Activated CD4-positive, alpha-beta T cell treated with anti-CD3 and anti-CD28 coated beads, Interleukin-2, amount 50 U/mL, for 1 hour (primary cell): ENCODE measurements at places on chromosomes 1 and 21.

- DNase-seq = no peak
Observed at GRCh38 chr21:36450511-36450910, 29.4 kb downstream of the CLDN14 start.

GRCh38 chr1:211613951-211614350 lies 35.0 kb upstream of the SLC30A1 start:
- DNase-seq = no peak

DNA sequence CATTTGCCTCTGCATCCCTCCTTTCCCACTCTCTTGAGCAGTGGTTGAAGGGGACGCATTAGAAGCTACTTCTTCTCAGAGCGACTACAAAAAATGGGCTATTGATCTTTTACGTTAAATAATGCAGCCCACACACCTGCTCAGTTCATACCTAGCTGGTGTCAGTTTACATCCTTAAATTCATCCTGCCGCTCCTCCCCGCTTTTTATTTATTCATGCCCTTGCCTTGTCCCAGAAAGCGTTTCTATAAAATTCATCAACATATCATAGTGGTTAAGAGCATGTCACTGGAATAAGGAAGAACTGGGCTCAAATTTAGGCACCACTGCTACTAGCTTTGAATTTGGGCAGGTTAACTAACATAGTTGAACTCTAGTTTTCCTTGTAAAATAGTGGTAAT lies 66.0 kb upstream of the TINAGL1 start:
- DNase-seq = no peak

- no peak for DNase-seq
Observed at GRCh38 chr1:186775881-186776560, 52.7 kb upstream of the PLA2G4A start.

DNA sequence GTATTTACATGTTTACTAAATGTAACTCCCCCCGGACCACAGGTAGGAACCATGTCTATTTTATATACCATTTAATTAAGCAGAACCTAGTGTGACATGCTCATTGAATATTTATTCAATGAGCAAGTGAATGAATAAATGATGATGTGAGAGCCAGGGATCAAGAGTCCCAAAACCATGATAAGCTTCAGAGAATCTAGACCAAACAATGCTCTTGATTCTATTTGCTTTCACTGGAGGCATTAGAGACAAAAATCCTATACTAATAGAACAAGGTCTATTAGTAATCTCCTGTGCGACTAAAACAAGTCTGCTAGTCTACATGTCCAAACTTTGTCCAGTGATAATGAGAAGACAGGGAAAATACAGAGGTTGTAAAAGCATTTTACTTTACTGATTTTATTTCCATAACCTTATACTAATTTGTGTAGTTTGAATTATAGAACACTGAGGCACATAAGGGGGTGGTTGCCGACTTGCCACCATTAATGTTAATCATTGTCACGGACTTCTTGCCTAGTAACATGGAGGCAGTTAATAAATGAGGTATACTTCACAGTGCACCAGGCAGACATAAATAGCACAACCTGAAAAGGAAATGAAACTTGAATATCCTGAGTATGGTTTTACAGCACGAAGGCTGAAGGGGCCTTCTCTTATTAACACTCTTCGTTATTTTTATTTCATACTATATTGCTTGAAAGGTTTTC lies 69.8 kb downstream of the TBX15 start:
- no peak for DNase-seq

GRCh38 chr1:96144636-96145035 lies 576.9 kb upstream of the PTBP2 start:
- no peak for DNase-seq

GRCh38 chr1:2378441-2378851 lies 12.9 kb downstream of the MORN1 start:
- DNase-seq = no peak

DNA sequence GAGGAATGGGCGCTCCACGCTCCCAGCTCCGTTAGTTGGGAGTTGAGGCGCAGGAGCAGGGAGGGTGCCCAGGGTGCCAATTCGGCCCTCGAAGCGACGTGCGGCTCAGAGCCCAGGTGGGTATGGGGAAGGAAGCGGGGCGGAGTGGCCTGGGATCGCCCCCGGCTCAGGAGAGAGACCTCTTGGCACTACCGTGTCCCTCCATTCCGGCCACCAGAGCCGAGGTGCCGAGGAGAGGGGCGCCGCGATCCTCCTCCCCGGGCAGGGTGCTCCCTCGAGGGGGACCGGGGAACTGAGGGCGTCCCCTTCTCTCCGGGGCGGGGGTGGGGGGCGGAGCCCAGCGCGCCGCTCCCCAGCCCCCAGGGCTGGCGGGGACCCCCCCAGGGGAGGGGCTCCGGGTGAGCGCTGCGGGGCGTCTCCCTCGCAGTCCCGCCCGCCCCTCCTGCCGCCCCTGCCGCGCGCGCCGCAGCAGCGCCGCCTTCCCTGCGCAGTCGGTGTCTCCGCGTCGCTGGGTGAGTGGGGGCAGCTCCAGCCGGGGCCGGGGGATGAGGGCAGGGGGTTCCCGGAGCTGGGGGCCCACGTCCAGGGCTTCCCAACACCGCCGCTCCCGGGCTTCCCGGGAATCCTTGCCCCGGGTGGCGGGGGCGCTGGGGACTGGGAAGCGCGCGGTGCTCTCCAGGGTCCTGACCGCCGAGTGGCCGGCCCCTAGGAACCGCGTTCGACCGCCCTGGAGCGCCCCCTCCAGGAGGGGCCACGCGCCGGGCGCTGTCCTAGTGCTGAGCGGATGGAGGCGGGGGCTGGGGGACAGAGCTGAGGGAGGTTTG lies at the start of gene HPCA:
Gene HPCA, plus strand, starts transcription at position 488 of the 824 bp plus-strand sequence. CDS start 2,408 bp downstream, outside the sequence.
- peak; percentile 25 for DNase-seq

DNA sequence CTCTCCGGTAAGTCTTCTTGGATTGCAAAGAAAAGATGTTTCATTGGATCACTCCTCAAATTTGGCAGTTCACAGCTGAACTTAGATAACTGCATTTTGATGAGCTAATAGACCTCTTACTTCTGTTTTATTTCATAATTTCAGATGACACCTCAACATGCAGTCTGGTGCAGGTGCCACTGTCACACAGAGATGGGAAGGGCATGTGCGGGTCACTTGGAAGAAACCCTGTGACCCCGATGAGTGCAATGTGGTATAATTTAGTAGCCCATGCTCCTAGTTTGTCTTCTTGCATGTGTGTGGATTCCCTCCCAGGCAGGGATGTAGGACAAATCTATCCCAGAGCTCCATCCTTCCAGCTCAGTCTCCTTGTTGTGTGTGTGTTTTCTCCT lies 481 bp upstream of the SLAMF1 start:
- no peak for DNase-seq

GRCh38 chr1:89975540-89976125 lies 19.3 kb upstream of the ZNF326 start:
- DNase-seq = no peak

DNA sequence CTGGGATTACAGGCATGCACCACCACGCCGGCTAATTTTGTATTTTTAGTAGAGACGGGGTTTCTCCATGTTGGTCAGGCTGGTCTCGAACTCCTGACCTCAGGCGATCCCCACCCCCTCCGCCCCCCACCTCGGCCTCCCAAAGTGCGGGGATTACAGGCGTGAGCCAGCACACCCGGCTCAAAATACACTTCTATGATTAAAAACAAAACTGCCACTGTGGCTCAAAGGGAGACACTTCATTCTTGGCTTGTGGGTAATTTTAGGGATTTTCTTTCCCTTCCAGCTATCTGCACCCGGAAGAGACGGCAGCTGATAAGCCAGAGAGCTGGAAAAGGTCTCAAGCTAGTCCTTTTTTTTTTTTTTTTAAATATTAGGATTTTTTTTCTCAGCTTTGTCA lies 24.5 kb downstream of the TMPRSS2 start:
- no peak for DNase-seq

DNA sequence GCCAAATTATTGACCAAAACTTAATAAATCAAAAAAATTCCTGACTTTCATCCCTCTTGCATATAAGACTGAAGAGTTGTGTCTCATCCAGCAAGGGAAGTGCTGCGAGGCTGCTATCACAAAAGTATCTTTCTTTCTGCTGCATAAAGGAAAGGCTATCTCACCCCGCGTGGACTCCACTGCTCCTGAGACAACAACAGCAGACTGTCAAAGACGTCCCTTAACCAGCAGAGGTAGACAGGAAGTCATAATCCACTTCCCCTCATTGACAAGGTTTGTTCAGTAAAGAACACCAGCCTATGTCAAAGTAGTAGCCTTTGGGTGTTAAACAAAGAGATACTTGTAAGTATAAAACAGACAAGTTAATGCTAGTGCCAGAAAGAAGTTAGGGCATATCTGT lies 29.4 kb downstream of the VPS26C start:
- DNase-seq = no peak

DNA sequence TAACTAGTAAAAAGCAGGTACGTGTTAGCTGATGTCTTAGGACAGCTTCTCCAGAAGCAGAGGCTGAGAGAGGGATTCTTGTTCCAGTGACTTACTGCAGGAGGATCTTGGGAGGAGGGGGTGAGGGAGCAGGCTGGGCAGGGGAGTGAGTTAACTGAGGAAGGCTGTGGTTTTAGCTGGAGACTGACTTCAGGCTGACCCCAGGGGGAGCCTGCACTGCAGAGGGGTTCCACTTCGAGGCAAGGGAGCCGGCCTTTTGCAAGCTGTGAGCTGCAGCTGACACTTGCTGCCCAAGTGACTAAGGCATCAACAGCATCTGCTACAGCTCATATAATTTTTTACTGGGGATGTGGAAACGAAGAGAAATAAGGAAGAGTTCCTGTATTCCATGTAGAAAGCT lies 50.4 kb upstream of the SOD1 start:
- DNase-seq = no peak

DNA sequence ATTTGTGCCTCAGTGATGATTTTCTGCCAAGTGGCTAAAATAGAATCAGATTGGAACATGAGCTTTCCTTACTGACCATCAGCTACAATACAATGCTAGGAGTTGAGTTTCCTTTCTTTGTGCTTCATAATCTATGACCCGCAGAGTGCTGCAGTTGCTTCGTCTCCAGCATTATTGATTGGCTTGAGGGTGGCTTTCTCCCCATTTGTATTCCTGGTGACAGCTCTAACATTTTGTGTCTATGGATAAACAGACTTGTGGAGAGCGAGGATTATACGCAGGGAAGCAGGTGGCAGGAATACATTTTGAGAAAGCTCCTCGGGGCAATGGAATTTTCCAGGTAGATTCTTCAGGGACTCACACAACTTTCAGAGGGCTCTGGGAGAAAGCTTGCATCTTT lies 223.2 kb downstream of the HHAT start:
- DNase-seq = no peak

DNA sequence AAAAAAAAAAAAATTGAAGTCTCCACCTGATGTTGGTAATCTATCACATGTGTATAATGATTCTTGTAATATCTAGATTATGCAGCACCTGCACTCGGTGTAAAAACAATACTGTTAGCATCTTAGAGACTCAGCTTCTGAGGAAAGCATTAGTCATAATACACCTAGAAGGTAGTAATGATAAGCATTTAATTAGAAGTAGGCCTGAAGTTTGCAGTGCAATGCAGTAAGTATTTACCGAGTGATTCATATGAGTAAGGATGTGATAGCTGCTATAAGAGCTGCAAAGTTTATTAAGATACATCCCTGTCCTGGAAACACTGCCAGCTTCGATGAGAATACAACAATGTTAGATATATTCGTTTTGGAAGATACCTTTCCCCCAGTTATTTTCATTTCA lies 196.4 kb downstream of the GREM2 start:
- DNase-seq = no peak

- DNase-seq = peak; percentile 53
Observed at GRCh38 chr1:40951943-40952743, 27.4 kb upstream of the CTPS1 start.

DNA sequence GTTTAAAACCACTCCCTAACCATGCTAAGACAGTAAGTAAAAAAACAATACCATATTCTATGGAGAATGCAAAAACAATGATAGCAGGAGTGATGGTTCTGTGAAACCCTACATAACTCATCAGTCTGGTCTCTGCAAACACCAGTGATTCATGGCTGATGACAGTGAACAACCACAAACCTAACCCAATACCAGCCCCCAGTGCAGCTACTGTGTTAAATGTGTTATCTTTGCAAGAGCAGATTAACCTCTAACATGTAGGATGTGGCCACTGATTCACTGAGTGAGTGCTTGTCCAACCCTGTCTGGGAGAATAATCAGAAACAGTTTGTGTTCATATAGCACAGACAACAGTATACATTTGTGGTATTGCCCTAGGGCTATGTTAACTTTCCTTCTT lies 100.2 kb upstream of the COG2 start:
- no peak for DNase-seq

DNA sequence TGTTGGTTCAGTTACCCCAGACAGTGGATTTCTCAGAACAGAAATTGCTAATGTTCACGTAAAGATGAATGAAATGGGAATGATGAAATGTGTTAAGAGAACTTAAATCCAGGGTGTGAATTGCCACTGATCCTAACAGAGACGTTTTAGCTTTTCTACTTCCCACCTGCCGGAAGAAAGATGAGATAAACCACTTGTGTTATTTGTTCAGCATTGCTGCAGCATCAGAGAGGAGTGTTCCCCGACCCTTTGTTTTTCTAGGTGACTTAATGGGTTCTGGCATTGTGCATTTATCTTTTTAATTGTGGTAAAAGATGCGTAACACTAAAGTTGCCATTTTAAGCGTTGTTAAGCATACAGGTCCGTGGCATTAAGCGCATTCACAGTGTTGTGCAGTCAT lies 122.3 kb downstream of the GALNT2 start:
- DNase-seq = no peak

- no peak for DNase-seq
Observed at GRCh38 chr1:8216005-8216404, 101.9 kb upstream of the SLC45A1 start.

DNA sequence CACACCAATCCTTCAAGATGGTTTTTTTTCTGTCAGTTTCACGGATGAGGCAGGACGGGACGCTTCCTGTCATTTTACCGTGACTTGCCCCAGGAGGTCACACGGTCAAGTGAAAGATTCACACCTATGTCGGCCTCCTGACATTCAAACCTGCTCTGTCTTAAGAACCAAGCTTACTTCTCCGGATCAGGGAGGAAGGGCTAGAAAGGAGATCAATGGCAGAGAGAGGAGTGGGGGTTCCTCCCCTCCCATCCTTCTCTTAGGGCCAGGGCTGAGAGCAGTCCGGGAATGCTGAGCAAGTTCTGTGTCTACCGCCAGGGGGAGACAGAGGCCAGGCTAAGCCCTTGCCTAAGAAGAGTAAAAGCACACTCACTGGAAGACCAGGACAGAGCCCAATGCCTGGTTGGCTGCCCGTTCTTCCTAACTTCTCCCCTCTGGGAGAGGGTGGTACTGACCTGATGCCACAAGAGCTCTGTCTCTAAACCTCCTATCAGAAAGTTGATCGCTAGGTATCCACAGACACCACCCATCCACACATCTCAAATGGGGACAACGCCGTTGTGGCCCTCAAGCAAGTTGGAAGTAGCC lies 1.1 kb upstream of the PPM1J start:
- peak; percentile 76 for DNase-seq
